ENCODE measurements at places on chromosomes 1 and 21. TPM values are rescaled to one million over a fixed set of nuclear protein-coding genes. Genes with fewer than 3 reads are reported as not detected.
A peak's percentile ranks its signal among the peaks of the same experiment; 100 is the strongest.

The GPR25 gene
- 0.07 TPM for polyA plus RNA-seq

The NR1I3 gene
- 0.14 TPM for polyA plus RNA-seq

The RNU1-1 gene
- not detected for polyA plus RNA-seq

The CCDC30 gene
- polyA plus RNA-seq: 1.6 TPM

The GJB4 gene
- 0.84 TPM for polyA plus RNA-seq

The GNG4 gene
- 9.8 TPM for polyA plus RNA-seq

The CAPN9 gene
- polyA plus RNA-seq: 0.46 TPM

The LRRC8C gene
- polyA plus RNA-seq: 5.5 TPM

The HSD3B1 gene
- 0.39 TPM for polyA plus RNA-seq

The TNFRSF9 gene
- polyA plus RNA-seq: 12.0 TPM

The BCAR3 gene
- 10.5 TPM for polyA plus RNA-seq

The SLFNL1 gene
- polyA plus RNA-seq: 0.82 TPM

The VWA5B1 gene
- 0.05 TPM for polyA plus RNA-seq

The SMYD3 gene
- polyA plus RNA-seq: 22.0 TPM

- no peak for DNase-seq
- H3K4me3 ChIP-seq: no peak overlapping the region
- H3K27me3 ChIP-seq: no peaks in the 10 kb centered on the region
- peaks cover under 1% of the 10 kb centered on the region for H3K4me1 ChIP-seq
- no peak overlapping the region for H3K27ac ChIP-seq
These were observed 60.0 kb upstream of the EPS8L3 start for GRCh38 chr1:109823543-109824348.

- no peak overlapping the region for H3K27ac ChIP-seq
- H3K4me3 ChIP-seq: no peak overlapping the region
- H3K4me1 ChIP-seq: peaks cover 13% of the 10 kb centered on the region
- no peak for DNase-seq
- no peaks in the 10 kb centered on the region for H3K36me3 ChIP-seq
These were observed 45.2 kb upstream of the HAO2 start for GRCh38 chr1:119323216-119323982.

DNA sequence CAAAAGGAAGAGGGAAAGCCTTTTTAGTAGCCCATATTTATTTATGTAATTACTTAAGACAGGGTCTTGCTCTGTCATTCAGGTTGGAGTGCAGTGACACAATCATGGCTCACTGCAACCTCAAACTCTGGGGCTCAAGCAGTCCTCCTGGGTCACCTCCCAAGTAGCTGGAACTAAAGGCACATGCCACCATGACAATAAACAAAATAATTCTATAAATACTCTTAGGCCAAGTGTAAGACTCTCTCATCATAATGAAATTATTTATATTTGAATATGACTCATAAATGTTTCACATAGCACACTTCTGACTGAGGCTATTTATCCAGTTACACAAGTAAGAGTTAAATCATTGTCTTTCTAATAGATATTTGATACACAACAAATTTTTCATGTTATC, 314.7 kb downstream of the AMY1C start:
- no peaks in the 10 kb centered on the region for H3K4me1 ChIP-seq
- H3K36me3 ChIP-seq: no peaks in the 10 kb centered on the region
- H3K4me3 ChIP-seq: no peak overlapping the region

- H3K27me3 ChIP-seq: no peaks in the 10 kb centered on the region
- DNase-seq: no peak
- H3K4me1 ChIP-seq: no peaks in the 10 kb centered on the region
- no peak overlapping the region for H3K27ac ChIP-seq
- no peak overlapping the region for H3K4me3 ChIP-seq
- peaks cover 49% of the 10 kb centered on the region for H3K36me3 ChIP-seq
These were observed 38.6 kb downstream of the MRAP start for GRCh38 chr21:32337206-32337605.

GRCh38 chr1:172909606-172910326, 141.0 kb downstream of the TNFSF18 start:
- no peak overlapping the region for H3K4me3 ChIP-seq
- no peaks in the 10 kb centered on the region for H3K27me3 ChIP-seq
- H3K4me1 ChIP-seq: peaks cover 3% of the 10 kb centered on the region
- no peak for DNase-seq
- H3K27ac ChIP-seq: no peak overlapping the region

DNA sequence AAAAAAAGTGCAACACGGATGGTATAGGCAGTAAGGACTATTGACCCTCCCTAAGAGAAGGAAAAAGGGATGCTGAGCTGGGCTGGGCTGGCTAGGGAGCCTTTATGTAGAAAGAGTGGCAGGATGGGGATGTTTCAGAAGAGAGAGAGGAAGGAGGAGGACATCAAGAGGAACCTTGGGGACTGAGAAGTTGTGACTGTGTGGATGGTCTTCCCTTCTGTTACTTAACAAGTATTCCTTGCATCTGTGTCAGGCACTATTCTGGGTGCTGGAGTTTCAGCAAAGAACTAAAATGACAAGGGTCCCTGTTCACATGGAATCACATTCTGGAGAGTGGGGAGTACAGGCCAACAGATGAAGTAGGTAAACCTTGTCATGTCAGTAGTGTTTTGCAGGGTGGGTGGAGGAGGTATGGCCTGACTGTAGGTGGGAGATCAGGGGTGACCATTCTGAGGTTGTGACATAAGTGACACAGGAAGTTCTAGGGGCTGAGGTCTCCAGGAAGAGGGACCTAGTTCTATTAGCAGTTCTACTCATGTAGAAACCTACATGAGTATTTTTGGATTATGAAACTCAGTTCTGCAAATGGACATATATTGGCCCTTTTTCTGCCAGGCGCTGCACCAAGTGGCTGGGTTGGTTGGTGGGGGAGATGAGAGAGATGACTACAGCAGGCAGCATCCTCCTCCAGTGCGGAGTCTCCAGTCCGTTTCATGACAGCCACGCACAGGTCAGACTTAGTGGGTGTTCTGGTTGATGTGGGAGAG, 53.8 kb downstream of the PRDM2 start:
- peaks cover under 1% of the 10 kb centered on the region for H3K4me1 ChIP-seq
- H3K27ac ChIP-seq: no peak overlapping the region
- no peak for DNase-seq
- H3K4me3 ChIP-seq: no peak overlapping the region
- H3K36me3 ChIP-seq: peaks cover 4% of the 10 kb centered on the region

DNA sequence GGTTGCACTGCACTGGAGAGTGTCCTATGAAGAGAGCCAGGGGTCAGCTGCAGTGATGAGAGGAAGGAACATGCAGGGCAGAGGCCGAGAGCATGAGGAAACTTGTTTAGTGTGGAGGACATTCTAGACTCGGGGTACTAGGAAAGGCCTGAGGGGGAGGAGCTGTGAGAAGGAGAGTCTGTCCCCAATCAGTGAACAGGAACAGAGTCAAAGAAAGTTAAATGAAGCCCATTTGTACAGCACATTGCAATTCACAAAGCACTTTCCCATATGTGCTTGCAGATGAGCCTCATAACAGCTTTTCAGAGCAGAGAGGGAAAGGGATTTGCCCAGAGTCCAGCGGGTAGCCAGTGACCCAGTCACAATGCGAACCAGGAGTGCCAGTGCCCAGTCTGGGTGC, 83.4 kb downstream of the NAV1 start:
- H3K36me3 ChIP-seq: no peaks in the 10 kb centered on the region
- H3K4me1 ChIP-seq: no peaks in the 10 kb centered on the region
- DNase-seq: no peak
- H3K27ac ChIP-seq: no peak overlapping the region

GRCh38 chr21:18725653-18726052, 322.1 kb upstream of the TMPRSS15 start:
- no peaks in the 10 kb centered on the region for H3K4me1 ChIP-seq
- no peak overlapping the region for H3K27ac ChIP-seq
- H3K27me3 ChIP-seq: no peaks in the 10 kb centered on the region
- no peak overlapping the region for H3K4me3 ChIP-seq
- no peaks in the 10 kb centered on the region for H3K36me3 ChIP-seq

DNA sequence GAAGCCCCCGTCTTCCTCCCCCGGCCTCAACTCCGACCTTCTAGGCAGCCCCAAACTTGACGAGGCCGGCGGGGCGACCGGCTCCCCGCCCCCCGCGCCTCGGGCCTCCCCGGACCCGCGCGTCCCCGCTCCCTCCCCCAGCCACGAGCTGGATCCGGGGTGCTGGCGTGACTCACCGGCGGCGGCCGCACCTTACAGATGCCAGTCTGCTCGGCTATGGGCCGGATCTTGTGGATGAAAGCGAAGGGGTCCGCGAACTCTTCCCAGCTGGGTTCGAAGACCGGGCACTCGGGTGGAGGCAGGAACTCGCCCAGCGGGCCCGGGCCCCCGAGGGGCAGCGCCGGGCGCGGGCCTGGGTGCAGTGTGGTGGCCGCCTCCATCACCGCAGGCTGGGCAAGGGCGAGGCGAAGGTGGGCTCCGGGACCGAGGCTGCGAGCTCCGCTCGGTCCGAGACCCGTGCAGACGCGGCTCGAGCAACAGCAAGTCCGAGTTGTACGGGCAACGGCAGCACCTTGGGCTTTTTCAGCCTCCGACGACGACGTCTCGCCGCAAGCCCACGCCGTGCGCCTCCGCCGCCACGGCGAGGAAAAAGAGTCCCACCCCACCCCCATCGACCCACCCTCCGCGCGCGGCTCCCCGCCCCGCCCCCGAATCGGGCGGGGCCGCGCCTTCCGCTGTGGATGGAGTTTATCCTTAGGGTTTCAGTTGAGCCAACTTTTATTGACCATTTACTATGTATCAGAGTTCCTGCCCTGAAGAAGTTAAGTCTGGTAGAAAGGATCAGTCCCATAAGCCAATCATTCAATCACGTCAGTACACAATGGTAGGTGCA, at the start of gene KDM5B:
KDM5B (minus strand) TSS at position 496 of the 832 bp plus-strand sequence; CDS start at position 380, 116 bp downstream.
- peak within 1 kb of the TSS; percentile 33 for H3K27ac ChIP-seq
- peaks cover 27% of the 10 kb centered on the region for H3K4me1 ChIP-seq
- peak within 1 kb of the TSS; percentile 86 for H3K4me3 ChIP-seq
- H3K27me3 ChIP-seq: peaks cover 6% of the 10 kb centered on the region
- H3K36me3 ChIP-seq: no peaks in the 10 kb centered on the region

DNA sequence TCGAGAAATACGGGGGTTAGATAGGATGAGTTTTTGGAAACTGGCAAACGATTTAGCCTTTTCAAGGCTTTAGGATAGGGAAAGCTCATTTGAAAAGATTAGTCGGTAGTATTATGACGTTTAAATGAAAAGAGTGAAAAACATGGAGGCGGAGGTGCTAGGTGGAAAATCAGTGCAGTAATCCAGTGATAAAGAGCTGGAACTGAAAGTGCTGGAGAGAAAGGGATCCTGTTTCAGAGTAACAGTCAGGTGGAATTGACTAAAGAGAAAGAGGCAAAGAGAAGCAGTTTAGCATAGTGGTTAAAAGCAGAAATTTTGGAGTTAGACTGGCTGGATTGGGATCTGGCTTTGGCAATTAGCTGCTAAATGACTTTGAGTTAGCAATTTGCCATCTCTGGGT, 945 bp downstream of the WDR3 start:
- peak; percentile 0 for DNase-seq

DNA sequence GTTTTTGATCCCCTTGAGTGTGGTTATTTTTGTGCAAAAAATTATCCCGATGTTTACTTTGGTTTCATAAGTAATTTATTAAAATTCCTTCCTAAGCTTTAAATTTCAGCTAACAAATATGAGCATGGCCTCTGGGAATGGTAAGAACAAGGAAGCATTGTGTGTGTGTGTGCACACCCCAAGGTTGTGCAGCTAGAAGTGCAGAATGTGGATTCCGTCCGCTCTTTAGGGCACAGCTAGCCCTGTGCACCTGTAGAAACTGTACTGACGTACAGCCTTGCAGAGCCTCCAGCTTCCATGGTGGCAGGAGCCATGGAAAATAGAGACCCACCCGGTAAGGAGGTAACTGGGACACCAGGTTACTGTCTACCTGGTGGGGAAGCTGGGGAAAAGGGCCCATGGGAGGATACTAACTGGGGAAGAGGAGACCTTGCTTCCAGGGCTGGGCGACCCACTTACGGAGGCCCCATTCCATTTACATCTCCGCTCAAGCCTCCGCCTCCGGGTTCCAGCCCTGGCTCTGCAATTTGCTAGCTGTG, 54.7 kb downstream of the B3GALT5 start:
- DNase-seq: no peak
- H3K4me3 ChIP-seq: no peak overlapping the region
- H3K4me1 ChIP-seq: no peaks in the 10 kb centered on the region
- H3K27ac ChIP-seq: no peak overlapping the region
- no peaks in the 10 kb centered on the region for H3K27me3 ChIP-seq

GRCh38 chr1:15236321-15236721, 10.7 kb upstream of the FHAD1 start:
- H3K4me3 ChIP-seq: no peak overlapping the region
- H3K4me1 ChIP-seq: no peaks in the 10 kb centered on the region
- H3K36me3 ChIP-seq: no peaks in the 10 kb centered on the region
- no peaks in the 10 kb centered on the region for H3K27me3 ChIP-seq

DNA sequence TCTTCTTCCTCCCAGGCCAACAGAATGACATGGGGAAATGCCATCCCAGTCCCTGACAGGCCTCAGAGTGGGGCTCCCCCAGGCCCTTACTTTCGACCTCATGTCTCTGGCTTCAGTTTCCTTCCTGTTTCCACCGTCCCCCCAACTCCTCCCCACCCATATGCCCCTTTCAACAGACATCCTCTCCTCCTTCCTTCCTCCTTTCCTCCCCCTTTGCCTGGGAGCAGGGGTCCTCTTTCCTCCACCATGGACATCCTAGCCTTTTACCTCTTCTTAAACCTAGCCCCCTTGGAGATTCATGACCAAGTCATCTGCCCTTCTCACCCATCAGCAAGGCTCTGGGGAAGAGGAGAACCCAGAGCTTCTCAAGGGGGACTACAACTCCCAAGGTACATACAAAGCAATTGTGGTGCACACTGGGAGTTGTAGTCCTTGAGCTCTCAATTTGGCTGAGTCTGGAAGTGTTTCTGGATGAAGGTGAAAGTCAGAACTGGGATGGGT, 4.0 kb downstream of the ZBTB7B start:
- no peaks in the 10 kb centered on the region for H3K36me3 ChIP-seq
- DNase-seq: no peak
- H3K27me3 ChIP-seq: peaks cover 21% of the 10 kb centered on the region
- no peak overlapping the region for H3K27ac ChIP-seq
- H3K4me1 ChIP-seq: peaks cover 14% of the 10 kb centered on the region

DNA sequence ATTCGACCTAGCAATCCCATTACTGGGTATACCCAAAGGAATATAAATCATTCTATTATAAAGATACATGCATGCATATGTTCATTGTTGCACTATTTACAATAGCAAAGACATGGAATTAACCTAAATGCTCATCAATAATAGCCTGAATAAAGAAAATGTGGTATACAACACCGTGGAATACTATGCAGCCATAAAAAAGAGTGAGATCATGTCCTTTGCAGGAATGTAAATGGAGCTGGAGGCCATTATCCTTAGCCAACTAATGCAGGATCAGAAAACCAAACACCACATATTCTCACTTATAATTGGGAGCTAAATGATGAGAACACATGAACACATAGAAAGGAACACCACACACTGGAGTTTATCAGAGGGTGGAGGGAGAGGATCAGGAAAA, 69.5 kb upstream of the TNR start:
- no peak for DNase-seq
- no peaks in the 10 kb centered on the region for H3K4me1 ChIP-seq

DNA sequence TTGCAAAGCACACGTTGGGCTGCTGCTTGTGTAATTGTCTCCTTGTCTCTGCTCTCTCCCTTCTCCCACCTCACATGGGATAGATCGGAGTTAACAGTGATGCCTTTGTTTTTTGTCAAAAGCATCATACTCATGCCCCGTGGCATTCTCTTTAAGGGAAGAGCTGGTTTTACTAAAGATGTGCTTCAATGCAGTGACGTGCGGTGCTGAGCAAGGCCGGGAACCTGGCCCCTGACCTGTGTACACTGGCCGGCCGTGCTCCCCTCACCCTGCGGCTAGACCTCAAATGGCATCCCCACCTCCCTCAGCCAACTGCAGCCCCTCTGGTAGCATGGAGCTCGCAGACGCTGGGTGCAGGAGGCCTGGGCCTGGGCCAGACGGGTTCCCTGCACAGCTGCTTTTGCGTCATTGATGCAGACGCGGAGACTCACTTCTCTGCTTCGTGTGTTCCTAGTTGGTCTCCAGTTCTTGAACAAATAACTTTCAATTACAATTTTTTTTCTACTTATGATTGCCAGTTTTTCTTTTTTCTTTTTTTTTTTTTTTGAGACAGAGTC, 19.9 kb downstream of the AGPAT3 start:
- H3K27me3 ChIP-seq: no peaks in the 10 kb centered on the region
- peaks cover 2% of the 10 kb centered on the region for H3K36me3 ChIP-seq
- DNase-seq: no peak

Data from thymus (tissue), 14 donors.